HTR-8/SVneo (cell line): ENCODE measurements at places on chromosomes 2 and 18.

GRCh38 chr18:41618147-41618546 is 336.9 kb upstream of the PIK3C3 start:
- no peak for DNase-seq

- no peak for DNase-seq
Measured at GRCh38 chr18:70419526-70419925, 130.7 kb downstream of the SOCS6 start.

DNA sequence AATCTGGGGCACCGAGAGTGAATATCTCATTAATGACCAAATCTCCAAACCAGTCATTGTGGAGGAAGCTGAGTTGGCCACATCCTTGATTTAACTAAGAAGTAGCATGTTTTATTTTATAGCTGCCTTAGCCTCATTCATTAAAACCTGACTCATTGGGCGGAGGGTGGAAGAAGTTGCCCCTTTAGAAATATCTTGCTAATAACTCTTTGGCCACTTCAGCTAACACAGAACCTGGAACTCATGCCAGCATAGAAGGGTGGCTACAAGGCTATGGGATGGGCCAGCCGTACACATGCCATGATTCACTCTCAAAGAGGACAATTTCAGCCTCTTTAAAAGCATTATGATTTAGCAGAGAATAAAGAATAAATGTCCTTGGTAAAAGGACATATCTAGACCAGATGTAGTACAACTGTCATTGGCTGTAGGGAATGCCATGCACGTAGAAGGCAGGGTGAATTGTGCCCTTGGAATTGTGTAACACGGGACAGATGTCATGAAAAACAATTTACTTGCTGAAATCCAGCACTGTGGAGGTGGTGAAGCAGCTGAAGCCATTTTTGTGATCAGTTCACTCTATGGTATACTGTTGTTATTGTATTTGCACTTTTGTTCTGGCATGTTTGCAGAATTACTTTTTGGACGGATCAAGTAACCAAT is 330.0 kb downstream of the PLCL1 start:
- no peak for DNase-seq

DNA sequence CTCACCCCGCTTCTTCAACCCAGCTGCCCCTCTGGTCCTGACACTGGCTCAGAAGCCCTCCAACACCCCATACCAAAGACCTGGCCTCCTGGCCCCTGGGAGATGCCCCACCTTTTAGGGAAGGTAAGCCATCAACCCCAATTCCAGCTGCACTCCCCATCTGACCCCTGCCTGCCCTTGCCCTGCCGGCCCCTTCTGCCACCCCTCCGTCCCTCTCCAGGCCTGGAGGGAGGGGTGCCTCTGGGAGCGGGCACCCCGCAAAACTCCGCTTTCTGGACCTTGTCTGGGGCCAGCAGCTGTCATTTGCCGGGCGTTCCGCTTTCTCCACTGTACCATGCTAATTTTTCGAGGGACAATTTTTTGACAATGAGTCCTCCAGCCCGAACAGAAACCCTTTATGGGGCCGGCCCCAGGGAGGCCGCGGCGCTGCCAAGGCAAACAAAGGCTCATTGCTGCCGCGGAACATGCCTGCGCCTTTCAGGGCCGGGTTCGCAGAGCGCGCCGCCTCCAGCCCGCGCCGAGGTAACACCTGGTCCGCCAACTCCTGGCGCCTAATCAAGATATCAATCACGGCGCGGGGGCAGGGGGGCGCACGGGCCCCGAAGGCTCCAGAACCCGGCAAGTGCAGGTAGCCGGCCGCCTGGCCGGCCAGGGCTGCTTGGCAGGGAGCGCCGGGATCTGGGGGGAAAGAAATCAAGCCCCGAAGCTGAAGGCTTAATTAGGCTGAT is 96.0 kb downstream of the INHBB start:
- no peak for DNase-seq

DNA sequence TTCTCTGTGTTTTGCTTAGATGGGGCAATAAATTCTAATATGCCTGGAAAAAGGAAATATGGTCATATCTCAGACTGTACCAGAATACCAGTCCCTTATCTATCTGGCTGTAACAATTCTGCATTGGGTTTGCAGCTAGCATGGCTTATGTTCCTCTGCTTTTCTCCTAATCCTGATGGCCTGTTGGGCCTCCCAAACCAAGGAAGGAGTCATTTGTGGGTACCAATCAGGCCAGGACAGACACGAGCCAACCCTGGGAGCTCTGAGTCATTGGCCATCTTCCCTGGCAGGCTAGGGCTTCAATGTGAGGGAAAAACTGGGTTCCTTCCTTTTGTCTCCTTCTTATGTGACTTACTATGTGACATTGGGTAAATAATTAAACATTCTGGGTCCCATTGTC is 12.0 kb downstream of the SMARCAL1 start:
- DNase-seq = no peak

DNA sequence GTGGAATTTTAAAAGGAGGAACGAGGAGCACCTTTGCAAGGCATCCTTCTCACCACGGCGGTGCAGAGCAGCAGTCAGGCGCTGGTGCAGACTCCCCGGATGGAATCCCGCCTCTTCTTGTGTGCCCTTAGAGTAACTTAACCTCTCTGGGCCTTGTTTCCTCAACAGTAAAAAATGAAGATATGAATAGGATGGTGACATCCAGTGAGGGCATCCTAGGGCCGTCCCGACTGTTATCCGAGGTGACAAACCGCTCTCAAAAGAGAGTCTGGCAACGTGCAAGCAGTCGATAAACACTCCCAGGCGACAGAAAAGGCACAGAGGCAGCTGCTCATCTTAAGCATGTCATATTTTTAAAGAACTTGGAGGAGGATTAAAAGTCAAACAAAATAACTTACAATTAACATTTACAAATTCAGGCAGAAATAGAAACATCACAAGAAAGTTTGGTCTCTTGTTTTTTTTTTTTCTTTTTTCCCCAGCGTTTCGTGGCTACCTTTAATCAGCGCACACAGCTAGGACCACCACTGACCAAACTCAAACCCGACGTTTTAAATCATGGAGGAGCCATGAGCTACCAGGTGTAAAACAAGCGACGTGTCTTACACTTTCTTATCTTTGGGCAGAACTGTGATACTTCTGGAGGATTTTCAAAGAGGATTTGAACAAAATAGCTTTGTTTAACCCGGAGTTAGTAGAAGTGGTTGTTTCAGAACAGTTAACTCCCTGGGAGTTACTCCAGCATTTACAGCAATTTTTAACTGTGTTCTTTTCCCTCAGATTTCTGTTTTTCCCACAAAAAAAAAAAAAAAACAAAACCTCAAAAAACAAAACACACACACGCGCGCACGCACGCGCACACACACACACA is 2.1 kb downstream of the MBP start:
- DNase-seq = no peak

DNA sequence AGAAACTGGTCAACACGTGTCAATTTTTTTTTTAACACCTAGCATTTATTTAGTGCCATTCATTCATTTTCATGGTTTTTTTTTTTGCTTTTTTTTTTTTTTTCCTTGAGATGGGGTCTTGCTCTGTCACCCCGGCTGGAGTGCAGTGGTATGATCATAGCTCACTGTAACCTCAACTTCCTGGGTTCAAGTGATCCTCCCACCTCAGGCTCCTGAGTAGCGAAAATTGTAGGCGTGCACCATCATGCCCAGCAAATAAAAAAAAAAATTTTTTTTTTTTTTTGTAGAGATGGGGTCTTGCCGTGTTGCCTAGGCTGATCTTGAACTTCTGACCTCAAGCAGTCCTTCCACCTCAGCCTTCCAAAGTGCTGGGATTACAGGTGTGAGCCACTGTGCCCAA is 21.1 kb downstream of the USP14 start:
- DNase-seq = no peak

GRCh38 chr2:20571231-20571630 is 79.7 kb downstream of the HS1BP3 start:
- no peak for DNase-seq

DNA sequence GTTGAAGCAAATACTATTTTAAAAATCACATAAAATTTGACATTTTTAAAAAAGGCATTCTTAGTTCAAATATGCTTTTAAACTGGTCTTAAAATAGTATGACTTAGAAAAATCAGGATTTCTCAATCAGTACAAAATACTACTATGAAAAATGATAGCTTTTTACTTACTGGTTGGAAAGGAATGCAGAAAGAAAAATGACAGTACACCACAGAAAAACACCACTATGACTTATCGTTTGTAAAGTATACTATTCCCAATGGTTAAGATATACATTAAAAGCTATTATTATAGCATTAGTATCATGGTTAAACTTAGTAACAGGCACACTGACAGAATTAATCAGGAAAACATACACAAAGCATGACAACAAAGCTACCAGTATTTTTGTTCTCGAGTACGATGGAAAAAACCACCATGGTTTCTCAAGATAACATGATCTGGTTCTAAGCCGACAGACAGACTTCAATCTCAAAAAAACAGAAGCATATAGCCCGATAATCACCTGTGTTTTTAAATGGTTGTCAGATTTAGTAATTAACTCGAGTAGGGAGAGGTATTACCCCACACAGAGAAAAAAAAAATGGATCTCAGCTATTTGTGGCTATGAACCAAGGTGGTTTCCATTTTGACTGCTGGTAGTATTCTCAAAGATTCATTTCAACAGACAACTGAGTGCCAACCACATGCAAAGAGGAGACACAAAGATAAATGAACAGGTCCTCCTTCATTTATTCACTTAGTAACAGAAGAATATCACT is 39.1 kb downstream of the CUL3 start:
- no peak for DNase-seq

GRCh38 chr2:54330926-54331835 is 75.2 kb upstream of the TSPYL6 start:
- no peak for DNase-seq

- no peak for DNase-seq
Measured at GRCh38 chr18:46158499-46158898, 54.3 kb downstream of the HAUS1 start.

GRCh38 chr2:22037274-22037673 is 913.5 kb downstream of the TDRD15 start:
- no peak for DNase-seq

DNA sequence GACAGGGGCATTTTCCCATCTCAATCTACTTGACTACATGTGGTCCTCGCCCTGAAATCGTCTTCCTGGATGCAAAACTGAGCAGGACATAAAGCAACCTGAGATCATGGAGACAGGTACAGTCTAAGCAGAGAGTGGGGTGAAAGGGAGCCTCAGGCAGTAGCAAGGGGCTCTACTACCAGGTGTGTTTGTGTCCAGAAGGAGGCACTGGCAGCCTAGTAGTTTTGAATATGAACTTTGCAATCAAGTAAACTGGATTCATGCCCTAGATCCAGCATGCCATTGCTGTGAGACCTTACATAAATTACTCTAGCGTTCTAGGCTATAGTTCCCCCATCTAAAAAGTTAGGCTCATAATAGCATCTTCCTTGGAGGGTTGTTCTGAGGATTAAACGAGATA is 147.4 kb downstream of the TXNL1 start:
- DNase-seq = no peak

GRCh38 chr2:217293046-217293445 is 433.2 kb upstream of the TNP1 start:
- DNase-seq = no peak

GRCh38 chr18:32775628-32776027 is 2.8 kb upstream of the KLHL14 start:
- DNase-seq = no peak

GRCh38 chr18:54109131-54109683 is 115.3 kb downstream of the MBD2 start:
- no peak for DNase-seq

GRCh38 chr18:55821219-55821618 is 233.2 kb upstream of the TCF4 start:
- no peak for DNase-seq

DNA sequence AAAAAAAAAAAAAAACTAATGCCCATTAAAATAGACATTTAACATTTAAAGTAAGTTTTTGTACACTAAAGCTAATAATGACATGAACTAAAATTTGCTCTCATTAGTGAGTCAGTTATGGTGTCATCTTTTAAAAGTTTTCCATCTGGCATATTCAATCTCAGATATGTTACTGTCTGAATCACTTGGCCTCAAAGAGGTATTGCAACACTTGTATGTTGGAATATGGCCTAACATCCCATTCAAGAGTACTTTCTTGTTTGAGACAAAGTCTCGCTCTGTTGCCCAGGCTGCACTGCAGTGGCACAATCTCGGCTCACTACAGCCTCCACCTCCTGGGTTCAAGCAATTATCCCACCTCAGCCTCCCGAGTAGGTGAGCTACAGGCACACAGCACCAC is 169.7 kb downstream of the TMEM163 start:
- no peak for DNase-seq

- DNase-seq = peak; percentile 67
Measured at GRCh38 chr2:73823916-73824523, 4.7 kb upstream of the STAMBP start.

GRCh38 chr2:216352653-216353270 is 19.5 kb downstream of the MARCHF4 start:
- DNase-seq = no peak

GRCh38 chr2:218089259-218089658 is 20.2 kb downstream of the RUFY4 start:
- no peak for DNase-seq

GRCh38 chr2:98487806-98488189 is 43.1 kb downstream of the INPP4A start:
- no peak for DNase-seq

- peak; percentile 67 for DNase-seq
Measured at GRCh38 chr2:55175254-55176093, 56.6 kb downstream of the CLHC1 start.

DNA sequence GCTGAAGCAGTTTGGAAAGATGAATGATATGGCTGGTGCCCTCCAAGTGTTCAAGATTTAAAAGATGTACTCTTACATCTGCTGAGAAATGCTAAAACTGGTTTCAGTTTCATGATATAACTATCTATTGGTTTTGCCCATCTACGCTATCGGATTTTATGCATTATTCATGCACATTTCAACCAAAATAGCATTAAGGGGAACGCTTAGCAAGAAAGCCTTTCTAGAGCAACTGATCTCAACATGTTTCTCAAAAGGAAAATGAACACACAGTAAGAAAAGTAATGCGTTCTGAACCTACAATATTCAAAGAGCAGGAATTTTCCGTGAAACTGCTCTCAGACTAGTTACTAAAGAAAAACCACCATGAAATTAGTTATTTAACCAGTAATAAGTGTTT is 93.9 kb downstream of the CABYR start:
- no peak for DNase-seq

- DNase-seq = peak; percentile 31
Measured at GRCh38 chr18:35949903-35950627, 22.4 kb upstream of the RMP24 start.

GRCh38 chr18:52426041-52426440 is 86.0 kb downstream of the DCC start:
- DNase-seq = no peak

- no peak for DNase-seq
Measured at GRCh38 chr2:39719317-39719716, 53.6 kb downstream of the TMEM178A start.

- no peak for DNase-seq
Measured at GRCh38 chr2:67619204-67619603, 222.1 kb downstream of the ETAA1 start.

DNA sequence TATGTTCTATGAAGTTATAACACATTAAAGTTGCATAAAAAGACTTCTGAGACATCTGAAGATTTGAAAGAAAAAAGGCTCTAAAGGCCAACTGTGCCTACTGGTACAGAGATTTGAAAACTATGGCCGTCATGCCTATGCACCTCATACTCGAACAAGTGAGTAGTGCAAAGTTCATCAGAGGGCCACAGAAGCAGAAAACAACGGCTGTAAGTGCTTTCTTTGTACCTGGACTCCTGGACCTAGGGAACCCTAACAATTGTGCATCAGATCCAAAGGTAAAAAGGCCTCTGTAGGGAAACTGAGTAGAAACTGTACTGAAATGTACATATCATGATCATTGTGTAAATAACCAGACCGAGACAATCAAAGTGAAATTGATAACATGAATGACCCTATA is 230.4 kb upstream of the CHST9 start:
- DNase-seq = no peak
